ENCODE measurements at places on chromosomes 3 and 15.

- no peak for DNase-seq
Measured at GRCh38 chr15:25989327-25989726, 126.2 kb upstream of the ATP10A start.

DNA sequence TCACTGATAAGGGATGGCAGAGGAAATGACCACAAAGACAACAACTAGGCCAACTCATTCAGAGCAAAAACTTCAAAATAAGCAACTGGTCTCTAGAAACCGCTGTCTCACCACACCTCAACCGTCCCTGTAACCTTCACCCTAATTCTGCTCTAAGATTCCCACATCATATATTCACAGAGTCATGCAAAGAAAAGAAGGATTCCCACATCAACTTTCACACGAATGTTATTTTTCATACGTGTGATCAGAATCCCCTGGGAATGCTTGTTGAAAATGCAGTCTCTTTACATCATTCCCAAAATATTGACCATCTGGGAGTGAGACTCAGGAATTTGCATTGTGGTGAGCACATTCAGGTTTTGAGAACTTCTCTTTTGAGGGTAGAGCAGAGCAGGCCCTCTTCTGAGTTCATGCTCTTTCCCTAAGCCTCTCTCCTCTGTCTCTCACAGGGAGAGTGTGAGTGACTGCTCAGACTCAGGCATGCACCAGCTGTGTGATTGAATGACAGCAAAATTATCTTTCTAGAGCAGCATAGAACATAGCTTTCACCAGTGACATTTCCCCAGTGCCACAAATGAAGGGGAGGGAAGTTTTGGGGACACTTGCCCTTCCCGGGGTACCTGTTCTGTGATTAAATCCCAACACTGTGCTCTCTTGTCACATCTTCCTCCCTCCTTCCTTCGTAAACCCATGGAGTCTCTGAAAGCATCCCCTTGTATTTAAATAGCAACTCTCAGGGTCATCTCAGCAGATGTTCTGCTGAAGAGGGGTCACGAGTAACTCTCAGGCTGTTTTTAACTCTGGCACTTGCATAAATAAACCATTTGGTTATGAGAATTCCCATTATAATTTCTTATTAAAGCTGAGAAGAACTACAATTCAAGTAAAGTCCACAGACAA, 170.9 kb downstream of the PLCL2 start:
- peak; percentile 92 for DNase-seq

GRCh38 chr15:62857411-62857853, 185.1 kb upstream of the TPM1 start:
- no peak for DNase-seq

GRCh38 chr3:102180280-102180931, 254.4 kb upstream of the ZPLD1 start:
- DNase-seq = peak; percentile 94
